Ammon's horn (tissue), 1 donor: ENCODE measurements at places on chromosomes 1 and 21.

GRCh38 chr1:6703016-6703415 lies 1.4 kb upstream of the DNAJC11 start:
- no peak for DNase-seq

GRCh38 chr1:162412002-162412401 lies at the start of gene SH2D1B:
TSS of gene SH2D1B (minus strand) at chr1:162412136. CDS start at chr1:162412016, 120 bp downstream.
- no peak for DNase-seq

- no peak for DNase-seq
These were observed 45.2 kb downstream of the LYST start for GRCh38 chr1:235821361-235821981.

DNA sequence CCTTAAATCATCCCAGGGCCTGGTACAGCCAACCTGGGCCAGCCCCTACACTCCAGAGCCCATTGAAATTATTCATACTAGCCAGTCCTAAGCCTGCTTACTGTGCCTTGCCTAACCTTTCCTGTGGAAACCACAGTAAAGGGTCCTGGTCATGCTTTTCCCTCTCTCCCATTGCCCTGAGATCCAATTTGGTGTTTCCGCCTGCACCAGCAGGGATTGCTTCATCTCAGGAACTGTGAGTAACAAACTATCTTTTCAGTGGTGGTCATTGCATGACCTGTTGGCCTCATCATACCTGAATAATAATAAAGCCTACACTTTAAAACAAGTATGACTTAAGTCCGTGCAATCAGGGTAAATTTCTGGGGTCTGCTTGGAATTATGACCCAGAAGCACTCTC lies 18.7 kb upstream of the GALNT2 start:
- DNase-seq = no peak

DNA sequence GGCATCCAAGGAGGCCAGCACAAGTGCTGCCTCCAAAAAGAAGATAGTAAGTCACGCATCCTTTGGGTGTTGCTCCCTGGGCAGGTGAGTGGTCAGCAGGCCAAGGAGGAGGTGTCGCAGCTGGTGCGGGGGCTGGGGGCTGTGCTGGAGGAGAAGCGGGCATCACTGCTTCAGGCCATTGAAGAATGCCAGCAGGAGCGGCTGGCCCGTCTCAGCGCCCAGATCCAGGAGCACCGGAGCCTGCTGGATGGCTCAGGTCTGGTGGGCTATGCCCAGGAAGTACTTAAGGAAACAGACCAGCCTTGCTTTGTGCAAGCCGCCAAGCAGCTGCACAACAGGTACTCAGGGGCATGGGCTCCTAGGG lies 4.3 kb downstream of the TRIM46 start:
- DNase-seq = no peak

DNA sequence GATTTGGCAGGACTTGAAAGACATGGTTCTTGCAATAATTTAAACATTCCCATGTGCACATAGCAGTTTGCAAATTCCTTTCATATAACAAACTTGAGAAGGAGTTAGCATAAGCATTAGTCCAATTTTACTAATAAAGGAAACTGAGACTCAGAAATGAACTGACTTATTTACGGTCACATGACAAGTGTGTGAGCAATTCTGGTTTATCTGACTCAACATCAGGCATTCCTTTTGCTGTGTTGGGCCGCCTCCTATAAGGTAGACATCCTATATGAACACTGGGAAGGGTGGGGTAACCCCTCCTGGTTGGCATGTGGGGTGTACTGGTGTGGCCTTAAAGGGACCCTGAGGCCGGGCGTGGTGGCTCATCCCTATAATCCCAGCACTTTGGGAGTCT lies 8.5 kb upstream of the CPT2 start:
- DNase-seq = no peak

- no peak for DNase-seq
These were observed 495.7 kb downstream of the KIF26B start for GRCh38 chr1:245650441-245650960.

GRCh38 chr1:154609398-154610380 lies 1.7 kb upstream of the ADAR start:
- no peak for DNase-seq

DNA sequence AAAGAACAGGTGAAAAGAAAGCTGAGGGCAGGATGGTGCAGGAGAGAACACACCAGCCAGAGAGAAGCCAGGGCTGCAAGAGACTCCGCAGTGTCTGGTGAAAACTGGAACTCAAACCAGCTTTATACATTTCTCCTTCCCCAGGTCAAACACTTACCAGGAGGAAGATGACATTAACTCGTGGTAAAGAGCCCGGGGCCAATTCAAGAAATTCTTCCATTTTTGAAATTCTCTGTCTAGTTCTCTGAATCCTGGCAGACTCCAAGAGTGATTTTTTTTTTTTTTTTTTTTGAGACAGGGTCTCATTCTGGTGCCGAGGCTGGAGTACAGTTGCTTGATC lies 25.8 kb upstream of the SIPA1L2 start:
- DNase-seq = no peak

DNA sequence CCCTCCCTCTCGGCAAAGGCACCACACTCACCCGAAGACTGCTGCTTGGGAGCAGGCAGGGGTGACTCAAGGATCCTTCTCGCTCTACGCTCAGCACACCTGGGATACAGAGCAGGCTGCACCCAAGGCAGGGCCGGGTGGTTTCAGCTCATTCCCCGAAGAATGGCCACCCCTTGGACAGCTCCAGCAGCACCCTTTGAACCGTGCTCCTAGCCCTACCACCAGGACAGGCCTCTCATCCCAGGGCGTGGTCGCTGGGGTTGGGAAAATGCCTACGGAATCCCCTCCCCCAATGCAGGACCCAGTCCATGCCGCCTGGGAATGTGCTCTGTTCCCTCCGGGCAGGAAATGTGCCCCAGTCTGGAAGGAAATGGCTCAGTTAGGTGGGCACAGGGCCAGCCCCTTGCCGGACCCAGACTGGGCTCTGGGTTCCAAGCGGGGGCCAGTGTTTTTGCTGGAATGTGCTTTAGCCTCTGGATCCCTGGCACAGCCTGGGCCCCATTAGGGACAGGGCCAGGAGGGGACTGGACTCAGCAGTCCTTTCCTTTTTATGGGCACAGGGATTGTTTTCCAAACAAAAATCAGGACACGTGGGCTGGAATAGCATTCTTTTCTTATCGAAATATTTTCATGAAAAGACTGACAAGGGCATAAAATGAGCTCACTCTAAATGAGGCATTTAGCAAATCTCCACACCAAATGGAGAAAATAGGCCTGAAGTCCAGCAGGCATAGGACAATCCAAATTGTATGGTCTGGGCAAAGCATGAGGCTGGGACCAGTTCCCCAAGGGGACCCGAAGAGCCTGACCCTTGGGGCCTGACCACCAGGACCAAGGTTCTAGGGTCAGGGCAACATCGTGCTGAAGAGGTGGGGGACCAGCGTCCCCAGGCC lies 7.3 kb downstream of the TMEM82 start:
- no peak for DNase-seq

DNA sequence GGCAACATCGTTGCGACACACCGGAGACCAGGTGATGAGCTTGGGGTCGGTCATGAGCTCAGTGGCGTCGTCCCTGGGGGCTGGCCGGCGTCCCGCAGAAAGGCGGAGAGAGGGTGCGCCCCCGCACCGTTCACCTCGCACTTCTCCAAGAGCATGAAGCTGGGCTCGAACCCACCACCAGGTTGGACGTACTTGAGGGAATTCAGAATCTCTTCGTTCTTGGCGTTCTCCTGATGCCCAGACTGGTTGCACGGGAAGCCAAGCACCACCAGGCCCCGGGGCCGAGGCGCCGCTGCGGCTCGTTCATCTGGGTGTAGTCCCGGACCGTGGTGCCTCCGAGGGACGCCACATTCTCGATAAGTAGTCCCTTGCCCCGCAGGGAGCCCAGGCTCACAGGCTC lies 176.6 kb upstream of the ADAMTS5 start:
- no peak for DNase-seq

GRCh38 chr1:174044418-174045222 lies 22.5 kb upstream of the RC3H1 start:
- DNase-seq = no peak

DNA sequence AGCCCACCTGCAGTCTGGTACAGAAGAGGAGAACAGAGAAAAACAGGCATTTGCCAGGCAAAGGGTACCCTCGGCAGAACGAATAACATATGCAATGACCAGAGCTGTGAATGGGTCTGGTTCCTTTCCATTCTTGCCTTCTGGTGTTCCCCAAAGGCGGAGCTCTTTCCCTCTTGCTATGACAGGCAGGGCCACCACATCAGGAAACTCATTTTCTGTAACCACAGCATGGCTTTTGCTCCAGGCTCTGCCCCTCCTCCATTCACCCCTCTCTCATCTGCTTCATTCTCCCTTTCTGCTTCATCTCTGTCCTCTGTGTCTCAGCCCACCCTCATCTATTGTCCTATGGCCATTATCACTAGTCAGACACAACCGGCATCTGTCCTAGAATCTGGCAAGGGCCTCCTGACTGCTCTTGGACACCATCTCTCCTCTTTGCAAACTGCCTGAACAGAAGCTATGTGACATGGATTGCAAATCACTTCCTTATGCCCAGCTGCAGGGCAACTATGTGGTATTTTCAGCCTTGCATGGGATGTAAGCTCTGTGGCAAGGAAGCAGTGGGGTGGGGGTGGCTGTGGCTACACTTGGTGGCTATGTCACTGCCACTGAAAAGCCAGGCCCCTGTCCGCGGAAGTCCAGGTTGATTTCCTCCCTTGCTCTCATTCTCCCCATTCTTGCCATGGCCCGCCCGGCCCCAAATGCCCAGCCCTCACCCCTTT lies 78.8 kb upstream of the ABCD3 start:
- DNase-seq = peak; percentile 24

GRCh38 chr1:37831809-37832208 lies 23.8 kb upstream of the YRDC start:
- DNase-seq = no peak

DNA sequence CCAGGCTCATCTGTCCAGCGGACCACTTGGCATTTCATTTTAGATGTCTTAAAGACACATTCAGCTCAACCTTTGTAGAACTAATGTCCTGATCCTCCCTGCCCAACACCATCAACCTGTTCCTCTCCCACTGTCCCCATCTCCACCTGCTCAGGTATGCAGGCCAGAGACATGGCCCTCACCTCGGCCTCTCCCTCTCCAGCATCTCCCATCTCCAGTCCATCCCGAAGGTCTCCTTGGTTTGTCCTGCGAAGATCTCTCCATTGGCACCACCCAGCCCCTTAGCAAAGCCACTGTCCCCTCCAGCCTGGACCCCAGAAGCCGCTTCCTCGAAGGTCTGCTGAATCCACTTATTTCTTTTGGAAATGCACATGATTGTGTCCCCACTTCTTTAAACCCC lies 20.9 kb upstream of the KCNC4 start:
- DNase-seq = no peak

DNA sequence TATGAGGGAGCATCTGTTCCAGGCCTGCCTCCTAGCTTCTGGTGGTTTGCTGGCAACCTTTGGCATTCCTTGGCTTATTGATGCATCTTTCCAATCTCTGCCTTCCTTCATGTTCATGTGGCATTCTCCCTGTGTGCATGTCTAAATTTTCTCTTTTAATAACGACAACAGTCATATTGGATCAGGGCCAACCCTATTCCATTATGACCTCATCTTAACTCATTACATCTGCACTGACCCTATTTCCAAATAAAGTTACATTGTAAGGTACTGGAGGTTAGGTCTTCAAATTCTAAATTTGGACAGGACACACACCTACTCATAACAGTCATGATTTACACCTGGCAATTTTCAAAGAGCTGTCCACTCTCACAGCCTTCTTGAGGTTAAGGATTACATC lies 117.2 kb upstream of the FGGY start:
- DNase-seq = no peak

GRCh38 chr1:3034728-3035562 lies 13.7 kb downstream of the ACTRT2 start:
- DNase-seq = no peak

GRCh38 chr1:72442262-72442661 lies 159.9 kb upstream of the NEGR1 start:
- no peak for DNase-seq

- no peak for DNase-seq
These were observed 249.7 kb downstream of the KIF26B start for GRCh38 chr1:245404527-245404926.

DNA sequence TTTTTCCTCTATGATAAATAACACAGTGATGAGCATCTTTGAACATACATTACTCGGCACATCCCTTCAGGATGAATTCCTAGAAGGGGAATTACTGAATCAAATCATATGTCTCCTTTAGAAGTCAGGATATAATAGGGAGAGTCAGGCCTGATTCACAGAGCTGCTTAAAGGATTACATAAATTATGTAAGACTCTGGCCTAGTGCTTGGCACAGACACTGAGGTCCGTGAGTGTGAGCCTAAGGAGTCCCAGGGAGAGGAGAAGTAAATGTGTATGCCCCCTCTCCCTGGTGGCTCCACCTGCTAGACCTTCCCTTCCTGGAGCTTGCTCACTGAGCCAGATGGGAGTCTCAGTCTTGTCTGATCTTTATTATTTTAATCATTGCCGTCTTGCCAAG lies 8.6 kb upstream of the FOXE3 start:
- no peak for DNase-seq

DNA sequence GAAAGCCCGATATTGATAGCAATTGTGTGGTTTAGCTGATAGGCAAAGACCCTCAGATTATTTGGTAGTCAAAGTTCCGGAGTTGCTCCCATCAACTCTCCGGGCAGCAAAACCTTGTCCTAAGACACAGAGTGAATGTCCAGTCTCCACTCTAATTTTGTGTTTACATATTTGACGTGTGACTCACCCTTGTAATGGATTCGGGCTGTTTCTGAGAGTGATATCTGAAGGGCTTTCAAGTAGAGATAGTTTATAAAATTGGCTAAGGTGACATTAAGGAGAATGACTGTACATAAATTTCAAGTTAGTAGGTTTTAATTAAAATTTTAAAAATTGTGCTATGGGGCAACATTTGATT lies 154.2 kb downstream of the CNIH3 start:
- DNase-seq = no peak

GRCh38 chr1:10399444-10399941 lies 629 bp downstream of the PGD start:
- DNase-seq = peak; percentile 34

DNA sequence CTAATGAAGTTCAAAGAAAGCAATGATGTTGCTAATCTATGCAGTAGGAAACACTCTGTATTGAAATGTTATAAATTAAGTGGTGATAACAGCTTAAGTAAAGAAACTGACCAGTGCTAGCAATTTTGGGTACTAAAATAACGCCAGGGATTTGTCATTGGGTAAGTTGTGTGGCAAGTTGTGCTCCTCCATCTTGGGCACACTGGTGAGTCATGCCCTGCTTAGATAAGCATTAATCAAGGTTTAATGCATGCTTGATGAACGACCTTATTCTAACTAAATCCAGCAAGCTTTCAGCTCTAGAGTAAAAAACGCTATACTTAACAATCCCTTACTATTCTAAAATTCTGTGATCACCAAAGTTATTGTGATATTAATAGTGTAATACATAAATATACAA lies 25.2 kb downstream of the VAMP4 start:
- no peak for DNase-seq
